GM04503 (cell line): ENCODE measurements at places on chromosomes 6 and 20.

DNA sequence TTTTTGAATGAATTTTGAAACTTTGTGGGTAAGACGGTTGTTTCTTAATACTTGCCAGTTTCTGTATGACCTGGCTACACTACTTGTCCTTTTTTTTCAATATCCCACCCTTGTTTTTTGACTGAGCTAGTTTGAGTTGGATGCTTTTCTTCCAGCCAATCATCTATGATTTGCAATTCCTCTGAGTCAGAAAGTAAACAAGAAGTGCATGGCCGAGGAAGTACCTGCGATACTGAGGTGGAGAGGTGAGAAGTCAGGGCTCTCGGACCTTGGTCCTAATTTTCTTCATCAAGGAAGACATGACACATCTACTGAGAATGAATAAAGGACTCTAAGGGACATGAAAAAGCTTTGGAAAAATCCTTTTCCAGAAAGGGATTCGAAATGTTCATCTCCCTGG, 185.7 kb downstream of the LINC00237 start:
- DNase-seq, result no peak

- no peak for DNase-seq
Measured at GRCh38 chr6:56850626-56851025, 104.3 kb upstream of the BEND6 start.

GRCh38 chr6:97665446-97665845, 382.4 kb upstream of the MMS22L start:
- DNase-seq, result no peak

GRCh38 chr6:32941214-32941768, 463 bp upstream of the HLA-DMB start:
- no peak for DNase-seq

DNA sequence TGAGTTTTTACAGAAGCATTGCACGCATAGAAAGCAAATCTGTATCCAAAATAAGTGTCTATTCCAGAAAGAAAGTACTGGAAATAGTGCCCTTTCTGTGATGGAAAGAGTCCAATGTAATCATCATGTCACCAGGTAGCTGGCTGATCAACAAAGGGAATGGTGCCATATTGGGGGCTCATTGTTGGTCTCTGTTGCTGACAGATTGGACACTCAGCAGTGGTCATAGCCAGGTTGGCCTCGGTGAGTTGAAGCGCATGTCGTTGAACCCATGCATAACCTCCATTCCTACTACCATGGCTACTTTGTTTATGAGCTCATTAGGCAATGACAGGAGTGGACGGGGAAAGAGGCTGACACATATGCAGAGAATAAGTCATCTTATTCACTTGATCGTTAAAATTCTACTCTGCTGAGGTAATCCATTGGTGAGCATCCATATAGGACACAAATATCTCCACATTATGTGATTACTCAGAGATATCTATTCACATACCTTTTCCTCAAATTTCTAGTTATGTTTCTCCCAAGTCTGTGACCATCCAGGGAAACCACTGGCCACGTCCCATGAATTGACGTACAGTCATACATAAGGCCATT, 560.5 kb downstream of the HAO1 start:
- peak; percentile 27 for DNase-seq

DNA sequence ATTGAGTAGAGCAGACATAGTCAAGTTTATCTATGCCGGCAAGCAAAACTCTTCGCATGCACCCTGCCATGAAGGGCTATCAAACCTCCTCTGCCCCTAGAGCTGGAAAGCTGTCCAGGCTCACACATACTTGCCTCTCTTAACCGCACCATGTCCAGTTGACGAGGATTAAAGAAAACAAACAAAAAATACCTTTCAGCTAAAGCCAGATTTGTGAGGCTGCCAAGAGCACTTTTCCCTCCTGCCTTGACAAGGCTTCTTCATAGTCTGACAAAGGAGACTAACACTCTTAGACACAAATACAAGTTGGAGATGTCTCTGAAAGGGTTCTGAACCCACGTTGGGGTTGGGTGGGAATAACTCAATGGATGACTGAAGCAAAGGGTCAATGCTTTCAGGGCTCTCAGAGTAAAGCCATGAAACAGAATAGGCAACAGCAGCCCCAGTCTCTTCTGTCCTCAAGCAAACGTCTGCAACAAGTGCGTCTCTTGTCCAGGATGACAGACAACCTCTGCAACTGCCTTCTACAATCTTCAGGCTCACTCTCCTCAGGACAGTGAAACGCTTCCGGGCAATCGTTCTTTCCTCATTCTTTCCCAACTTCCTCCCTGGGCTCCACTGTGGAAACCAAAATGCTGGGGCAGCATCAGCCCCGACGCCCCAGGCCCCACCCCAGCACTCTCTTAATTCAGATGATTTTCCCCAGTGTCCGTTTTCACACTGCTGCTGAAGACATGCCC, 57.8 kb downstream of the AGPAT4 start:
- no peak for DNase-seq

- DNase-seq, result no peak
Measured at GRCh38 chr20:4901031-4901818, 100.1 kb downstream of the SLC23A2 start.
